ENCODE measurements at places on chromosomes 1 and 21.

- no peak for DNase-seq
Measured at GRCh38 chr1:219806020-219806419, 122.3 kb downstream of the SLC30A10 start.

DNA sequence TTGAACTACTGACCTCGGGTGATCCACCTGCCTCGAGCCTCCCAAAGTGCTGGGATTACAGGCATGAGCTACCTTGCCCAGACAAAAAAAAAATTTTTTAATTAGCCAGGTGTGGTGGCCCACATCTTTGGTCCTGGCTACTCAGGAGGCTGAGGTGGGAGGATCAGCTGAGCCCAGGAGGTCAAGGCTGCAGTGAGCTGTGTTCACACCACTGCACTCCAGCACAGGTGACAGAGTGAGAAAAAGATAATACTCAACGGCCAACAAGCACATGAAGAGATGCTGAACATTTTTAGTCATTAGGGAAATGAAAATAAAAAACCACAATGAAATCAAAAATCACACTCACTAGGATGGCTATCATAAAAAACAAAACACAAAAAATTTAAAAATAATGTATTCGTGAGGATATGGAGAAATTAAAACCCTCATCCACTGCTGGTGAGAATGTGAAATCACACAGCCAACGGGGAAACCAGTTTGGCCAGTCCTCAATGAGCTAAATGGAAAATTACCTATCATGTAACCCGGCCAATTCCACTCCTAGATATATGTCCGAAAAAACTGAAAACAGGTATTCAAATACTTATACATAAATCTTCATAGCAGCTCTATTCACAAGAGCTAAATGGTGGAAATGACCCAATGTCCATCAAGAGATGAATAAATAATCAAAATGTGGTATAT lies 41.2 kb downstream of the ENAH start:
- DNase-seq, result no peak

- DNase-seq, result no peak
Measured at GRCh38 chr1:156742017-156742416, 1.1 kb upstream of the MRPL24 start.

DNA sequence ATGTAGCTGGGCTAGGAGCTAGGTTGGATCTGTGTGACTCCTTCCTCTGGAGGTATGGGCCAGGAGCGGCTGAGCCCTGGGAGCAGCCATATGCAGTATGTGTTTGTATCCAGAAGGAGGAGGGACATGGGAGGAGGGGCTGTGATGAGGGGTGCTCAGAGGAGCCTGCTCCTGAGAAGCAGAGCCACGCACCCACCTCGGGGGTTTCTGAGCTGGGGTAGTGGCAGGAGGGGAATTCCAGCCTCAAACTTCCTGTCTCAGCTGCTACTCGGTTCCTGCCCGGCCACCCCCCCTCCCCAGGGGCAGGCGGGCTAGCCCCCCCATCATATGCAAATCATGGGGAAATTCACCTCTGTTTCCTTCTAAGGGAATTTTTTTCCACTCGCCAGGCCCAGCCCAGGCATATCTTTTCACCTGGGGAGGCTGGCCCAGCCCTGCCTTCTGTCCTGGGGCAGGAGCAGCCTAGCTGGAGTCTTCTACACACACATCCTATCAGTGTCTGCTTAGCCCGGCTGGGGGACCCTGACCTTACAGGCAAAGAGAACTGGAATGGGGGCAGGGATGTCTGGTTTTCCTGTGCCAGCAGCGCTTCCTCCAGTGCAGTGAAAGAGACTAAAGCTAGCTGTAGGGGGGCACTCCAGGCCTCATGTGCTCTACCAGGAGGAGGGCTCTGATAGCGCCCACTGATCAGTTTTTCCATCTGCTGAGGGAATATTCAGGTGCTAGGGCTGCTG lies 3.0 kb downstream of the ZC3H12A start:
- peak; percentile 91 for DNase-seq

DNA sequence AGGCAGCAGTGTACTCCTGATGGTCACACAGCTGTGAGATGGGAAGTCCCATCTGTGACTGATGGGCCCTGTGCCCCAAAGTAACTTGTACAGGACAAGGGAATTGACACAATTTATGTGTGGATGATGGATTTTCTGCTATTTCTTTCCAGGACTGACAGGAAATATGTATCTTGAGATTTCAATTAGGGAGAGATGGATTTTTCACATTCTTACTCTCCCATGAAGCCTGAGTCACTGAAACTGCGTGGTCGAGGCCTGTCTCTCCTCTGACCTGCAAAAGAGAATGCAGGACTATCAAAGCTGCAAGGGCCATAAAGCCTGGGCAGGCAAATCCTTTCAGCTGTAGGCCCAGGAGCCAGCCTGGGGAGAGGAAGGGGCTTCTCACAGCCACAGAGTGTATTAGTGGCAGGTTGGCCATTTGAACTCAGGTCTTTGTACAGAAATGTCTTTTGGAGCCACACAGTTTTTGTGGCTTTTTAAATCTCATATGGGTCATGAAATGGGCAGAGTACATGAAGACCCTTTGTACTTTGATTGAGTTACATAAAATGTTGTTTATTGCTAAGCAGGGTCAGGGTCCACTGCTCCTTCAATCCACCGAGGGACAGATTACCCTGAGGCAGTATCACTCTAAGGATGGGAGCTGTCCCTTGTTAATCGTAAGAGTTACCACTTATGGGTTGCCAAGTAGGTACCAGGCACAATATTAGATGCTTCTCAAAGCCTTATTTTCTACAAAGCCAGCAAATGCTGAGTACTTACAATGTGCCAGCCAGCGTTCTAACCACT lies 14.8 kb downstream of the ALX3 start:
- DNase-seq, result no peak

- peak; percentile 81 for DNase-seq
Measured at GRCh38 chr1:147217141-147217540, 8.0 kb downstream of the FMO5 start.

DNA sequence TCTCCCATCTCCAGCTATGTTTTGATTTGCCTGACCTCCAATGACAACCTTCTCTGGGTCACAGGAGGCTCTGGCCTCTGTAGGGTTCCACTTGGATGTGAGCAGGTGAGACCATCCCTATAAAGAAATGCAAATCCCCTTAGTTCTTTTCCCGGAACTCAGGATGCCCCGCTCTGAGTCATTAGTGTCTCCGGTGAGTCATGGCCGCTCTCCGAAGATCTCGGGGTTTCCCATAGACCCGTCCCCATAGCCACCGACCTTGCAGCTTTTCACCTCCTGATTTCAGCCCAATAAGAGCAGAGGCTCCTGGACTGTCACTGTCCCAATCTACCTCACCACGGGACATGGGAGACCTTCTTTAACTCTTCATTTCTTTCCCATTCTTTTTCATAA lies 98.2 kb downstream of the PGBD5 start:
- no peak for DNase-seq

DNA sequence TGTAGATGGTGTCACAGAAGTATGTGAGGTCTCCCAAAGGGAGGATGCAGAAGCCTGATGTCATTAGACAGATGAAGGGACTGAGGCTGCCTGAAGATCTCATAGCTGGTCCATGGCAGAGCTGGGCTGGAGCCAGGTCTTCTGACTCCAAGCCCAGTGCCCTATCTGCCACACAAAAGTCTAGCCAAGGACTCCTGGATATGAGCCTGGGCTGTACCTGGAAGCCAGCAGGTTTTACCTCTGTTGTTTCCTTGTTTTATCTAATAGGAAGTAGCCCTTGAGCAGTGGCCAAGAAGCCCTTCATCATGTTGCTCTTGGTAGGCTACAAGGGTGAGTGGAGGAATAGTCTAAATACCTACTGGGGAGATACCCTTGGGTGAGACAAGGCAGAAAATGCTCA lies 74.4 kb upstream of the SLC44A3 start:
- DNase-seq, result no peak

DNA sequence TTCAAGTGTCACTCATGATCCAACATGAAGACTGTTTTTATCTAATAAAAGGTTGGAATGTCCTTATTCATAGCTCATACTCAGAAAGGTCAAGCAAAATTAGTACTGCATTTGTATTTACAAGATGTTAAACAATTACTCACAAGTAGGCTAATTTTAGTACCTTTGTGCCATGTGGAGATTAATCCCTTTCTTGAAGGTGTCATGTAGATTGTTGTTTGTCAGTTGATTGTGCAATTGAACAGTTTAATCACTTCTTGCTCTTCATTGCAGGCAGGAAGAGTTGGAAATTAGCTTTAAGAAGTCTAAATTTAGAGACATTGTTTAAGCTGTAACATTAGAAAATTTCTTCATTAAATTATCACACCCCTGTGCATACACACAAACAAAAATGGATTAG lies 847.1 kb downstream of the KCNT2 start:
- no peak for DNase-seq

- DNase-seq, result no peak
Measured at GRCh38 chr1:36760081-36760480, 274.2 kb downstream of the GRIK3 start.

DNA sequence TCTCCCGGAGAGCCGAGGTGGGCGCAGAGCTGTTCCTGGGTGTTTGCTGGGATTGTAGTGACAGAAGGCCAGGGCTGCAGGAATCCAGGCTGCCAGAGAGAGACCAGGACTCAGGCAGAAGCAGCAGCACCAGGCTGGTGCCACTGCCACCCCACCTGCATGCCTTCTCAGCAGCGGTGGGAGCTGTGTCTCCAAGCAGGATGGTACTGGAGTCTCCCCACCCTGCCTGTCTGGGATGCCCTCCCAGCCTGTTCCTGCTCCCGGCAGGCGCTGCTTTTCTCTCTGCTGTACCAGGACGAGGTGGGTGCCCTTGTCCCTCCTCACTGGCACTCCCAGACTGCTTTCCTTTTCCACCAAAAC lies 4.5 kb upstream of the HES4 start:
- DNase-seq, result no peak

- DNase-seq, result no peak
Measured at GRCh38 chr1:89590341-89591080, 42.4 kb upstream of the LRRC8C start.

DNA sequence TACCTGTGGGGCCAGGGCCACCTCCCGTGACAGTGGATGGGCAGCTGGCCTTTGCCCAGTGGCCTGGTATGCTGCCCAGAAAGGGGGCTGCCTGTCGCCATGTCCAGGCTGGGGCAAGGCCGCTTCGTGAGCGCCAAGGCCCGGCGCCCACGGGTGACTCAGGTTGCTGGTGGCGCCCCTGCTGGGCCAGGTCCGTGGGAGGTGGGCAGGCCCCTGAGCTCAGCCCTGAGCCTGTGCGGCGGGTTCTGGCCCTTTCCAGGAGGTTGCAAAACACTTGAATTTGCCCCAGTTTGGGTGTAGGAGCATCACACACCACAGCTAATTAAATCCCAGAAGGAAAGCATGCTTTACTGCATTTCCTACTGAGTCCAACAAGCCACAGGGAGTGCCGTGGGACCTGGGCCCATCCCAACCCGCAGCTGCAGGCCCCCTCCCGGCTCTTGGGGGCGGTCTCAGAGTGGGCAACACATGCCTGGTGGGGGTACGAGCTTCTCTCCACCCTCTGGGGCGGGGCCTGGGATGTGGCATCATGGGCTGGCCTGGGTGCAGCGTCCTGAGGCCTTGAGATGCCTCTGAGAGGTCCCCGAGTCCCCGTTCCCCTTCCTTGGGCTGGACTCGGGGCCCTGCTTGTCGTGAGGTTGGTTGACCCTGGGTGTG lies 159.8 kb downstream of the PEX14 start:
- DNase-seq, result no peak

GRCh38 chr1:183807549-183808168 lies 2.7 kb downstream of the RGL1 start:
- peak; percentile 60 for DNase-seq
